Activated naive CD4-positive, alpha-beta T cell treated with anti-CD3 and anti-CD28 coated beads, Interleukin-2, amount 50 U/mL, for 72 hours (primary cell): ENCODE measurements at places on chromosomes 11 and 22.

DNA sequence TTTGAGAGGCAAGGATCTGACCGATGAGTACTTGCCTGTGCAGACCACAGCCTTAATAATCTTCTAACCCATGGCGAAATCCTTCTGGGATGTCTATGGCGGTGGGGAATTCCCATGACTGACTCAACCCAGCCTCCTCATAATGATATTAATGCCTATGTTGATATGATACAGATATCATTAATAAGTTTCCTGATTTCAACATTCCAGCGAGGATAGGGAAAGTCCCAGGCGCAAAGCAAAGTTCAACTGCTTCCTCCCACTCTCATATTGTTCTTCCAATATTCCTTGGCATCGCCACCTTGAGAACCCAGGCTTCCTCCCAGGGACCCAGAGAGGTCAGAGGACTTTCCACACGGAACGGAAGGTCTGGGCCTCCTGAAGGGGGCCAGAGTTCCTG is 110.3 kb upstream of the TMEM45B start:
- no peak for DNase-seq

GRCh38 chr11:109864151-109864661 is 229.0 kb upstream of the ZC3H12C start:
- DNase-seq: no peak

- DNase-seq: no peak
These were observed 76.8 kb upstream of the SHANK2 start for GRCh38 chr11:71329165-71329510.

DNA sequence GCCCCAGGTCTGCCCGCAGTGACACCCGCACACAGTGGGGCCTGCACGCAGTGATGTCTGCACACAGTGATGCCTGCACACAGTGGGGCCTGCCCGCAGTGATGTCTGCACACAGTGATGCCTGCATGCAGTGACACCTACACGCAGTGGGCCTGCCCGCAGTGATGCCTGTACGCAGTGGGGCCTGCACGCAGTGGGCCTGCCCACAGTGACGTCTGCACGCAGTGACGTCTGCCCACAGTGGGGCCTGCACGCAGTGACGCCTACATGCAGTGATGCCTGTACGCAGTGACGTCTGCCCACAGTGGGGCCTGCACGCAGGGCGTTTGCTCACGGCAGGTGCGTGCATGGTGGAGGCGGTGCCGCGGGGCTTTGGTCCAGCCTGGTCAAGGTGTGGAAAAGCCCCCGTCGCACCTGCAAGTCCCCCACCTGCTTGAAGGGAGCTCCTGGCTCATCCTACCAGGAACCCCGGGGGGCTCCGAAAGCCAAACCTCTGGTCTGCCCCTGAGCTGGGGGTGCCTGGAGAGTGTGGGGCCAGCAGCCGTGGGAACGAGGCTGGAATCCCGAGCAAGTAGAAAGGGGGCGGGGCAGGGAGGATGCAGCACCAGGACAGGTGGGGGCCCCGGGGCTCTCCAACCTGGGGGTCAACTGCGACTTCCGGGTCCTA is 8.9 kb upstream of the SYT8 start:
- no peak for DNase-seq

- no peak for DNase-seq
These were observed 607.9 kb downstream of the NTM start for GRCh38 chr11:131978351-131978750.

DNA sequence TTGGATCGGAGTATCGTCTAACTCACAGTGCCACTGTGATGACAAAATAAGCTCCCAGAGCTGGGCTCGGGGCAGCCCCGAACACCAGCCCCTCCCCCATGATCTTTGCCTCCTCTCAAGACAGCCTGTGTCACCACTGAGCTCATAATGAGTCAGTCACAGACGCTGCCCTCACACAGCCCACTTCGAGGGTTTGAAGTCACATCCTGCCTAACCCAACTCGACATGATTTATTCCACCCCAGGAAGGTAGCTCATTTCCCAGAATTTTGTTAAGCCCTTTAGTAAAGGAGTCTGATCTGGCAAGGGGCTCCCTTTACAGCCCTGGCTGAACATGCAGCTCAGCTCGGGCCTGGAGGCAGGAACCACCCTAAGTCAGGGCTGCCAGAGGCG is 22.8 kb downstream of the MYH9 start:
- peak; percentile 82 for DNase-seq

DNA sequence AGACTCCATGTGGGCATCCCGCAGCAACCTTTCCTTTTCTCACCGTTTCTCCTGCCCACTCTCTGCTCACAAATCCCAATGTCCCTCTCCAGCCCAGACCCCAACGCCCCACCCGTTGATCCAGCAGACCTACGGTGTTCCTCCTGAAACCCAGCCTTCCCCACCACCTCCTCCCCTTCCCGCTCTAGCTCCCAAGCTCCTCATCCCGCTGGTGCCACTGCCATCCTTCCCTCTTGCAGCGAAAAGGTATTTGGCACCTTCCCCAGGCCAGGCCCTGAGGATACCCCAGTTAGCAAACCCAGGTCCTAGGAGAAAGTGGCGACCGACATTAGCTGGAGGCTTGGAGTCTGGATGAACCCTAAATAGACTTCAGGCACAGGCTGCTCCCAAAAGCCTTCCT is 84.0 kb upstream of the RTL6 start:
- DNase-seq: no peak

GRCh38 chr22:28995551-28995950 is 66.1 kb downstream of the C22orf31 start:
- no peak for DNase-seq

- DNase-seq: peak; percentile 52
These were observed 4.0 kb upstream of the FTH1 start for GRCh38 chr11:61971248-61972111.

DNA sequence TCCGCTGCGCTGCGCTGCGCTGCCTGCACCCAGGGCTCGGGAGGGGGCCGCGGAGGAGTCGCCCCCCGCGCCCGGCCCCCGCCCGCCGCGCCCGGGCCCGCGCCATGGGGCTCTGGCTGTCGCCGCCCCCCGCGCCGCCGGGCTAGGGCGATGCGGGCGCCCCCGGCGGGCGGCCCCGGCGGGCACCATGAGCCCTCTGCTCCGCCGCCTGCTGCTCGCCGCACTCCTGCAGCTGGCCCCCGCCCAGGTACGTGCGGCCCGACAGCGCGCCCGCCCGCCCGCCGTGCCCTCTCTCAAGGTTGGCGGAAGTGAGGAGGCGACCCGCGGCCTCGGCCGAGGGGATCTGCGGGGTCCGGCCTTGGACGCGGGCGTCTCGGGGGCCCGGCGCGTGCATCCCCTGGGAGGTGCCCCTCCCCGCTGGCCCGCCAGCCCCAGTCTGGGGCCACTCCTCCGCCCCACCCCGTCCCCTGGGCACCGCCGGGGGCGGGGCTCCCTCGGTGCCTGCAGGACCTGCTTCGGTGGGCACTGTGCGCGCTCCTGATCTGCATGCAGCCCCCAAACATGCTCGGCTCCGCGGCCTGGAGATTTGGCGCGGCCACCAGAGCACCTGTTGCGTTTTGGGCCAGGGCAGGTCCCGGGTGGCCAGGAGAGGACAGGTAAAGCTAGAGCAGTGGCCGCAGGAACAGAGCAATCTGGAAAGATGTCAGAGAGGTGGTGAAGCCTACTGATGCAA is 429 bp downstream of the VEGFB start:
- peak; percentile 63 for DNase-seq

DNA sequence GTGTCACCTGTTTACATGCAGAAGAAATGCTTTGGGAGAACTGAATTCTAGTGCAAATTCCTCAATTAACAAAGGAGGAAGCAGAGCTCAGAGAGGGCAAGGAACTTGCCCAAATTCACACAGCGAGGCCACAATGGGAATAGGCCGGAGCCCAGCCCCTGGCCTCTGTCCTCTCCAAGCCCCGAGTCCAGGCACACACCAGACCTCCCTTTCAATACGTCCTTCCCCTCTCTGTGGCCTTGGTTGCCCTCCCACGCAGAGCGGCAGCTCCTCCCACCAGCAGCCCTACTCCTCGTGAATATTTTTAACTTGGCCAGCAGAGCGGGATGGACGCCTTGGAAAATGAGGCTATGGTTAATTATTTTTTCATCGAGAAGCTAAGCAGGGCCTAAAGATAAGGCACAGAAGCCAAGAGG is 1.6 kb upstream of the CARD10 start:
- DNase-seq: no peak

DNA sequence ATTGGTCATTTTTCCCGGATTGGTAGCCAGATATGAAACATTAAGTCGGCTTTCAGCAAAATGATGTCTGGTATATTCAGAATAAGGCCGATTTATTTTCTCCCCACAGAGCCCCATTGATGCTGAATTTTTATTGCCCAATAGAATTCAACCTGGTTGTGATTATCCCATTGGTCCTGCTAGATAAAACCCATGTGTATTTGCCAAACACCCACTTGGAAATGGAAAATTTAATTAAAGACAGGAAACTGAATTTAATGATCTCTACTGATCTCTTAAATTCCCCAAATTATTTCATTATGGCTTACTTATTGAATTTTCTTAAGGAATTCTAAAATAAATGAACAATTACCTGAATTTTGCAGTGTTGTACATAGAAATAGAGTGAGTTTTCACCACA is 609.8 kb downstream of the NTM start:
- no peak for DNase-seq

DNA sequence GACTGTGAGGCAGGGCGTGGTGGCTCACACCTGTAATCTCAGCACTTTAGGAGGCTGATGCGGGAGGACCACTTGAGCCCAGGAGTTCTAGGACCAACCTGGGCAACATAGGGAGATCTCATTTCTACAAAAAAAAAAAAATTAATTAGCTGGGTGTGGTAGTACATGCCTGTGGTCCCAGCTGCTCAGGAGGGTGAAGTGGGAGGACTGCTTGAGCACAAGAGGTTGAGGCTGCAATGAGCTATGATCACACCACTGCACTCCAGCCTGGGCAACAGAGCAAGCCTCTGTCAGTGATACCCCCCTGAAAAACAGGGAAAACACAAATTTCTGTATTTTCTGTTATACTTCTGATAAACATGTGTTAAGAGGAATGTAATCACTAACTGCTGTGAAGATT is 57.8 kb upstream of the ARHGAP32 start:
- no peak for DNase-seq

DNA sequence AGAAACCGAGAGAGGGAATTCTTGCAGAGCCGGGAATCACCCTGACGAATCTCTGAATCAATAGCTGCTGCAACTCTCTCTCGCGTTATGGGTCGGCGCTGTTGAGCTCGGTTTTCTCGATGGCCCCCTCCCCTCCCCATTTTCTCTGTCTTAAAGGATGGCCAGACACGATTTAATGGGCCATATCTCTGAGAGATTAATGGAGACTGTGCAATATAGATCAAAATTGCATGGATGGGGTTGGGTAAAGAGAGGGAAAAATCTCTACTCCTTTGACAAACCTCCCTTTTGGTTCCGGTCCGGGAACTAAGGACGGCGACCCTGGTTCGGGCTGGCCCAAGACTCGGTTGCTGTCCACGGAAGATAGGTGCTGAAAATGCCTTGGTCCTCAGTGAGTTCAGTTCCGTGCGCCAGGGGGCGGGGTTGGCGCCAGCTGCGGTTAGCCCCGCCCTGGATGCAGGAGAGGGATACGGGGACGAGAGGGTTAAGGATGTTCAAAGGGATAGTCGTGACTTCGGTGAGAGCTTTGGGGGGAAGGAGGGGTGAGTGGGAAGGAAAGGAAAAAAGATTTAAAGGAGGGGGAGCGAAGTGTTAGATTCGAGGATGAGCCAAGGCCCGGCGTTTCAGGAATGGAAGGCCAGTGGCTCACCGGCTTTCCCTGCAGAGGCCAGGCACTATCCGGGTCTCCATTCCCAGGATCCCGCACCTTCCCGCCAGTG is 103.6 kb upstream of the HSD17B12 start:
- DNase-seq: no peak

DNA sequence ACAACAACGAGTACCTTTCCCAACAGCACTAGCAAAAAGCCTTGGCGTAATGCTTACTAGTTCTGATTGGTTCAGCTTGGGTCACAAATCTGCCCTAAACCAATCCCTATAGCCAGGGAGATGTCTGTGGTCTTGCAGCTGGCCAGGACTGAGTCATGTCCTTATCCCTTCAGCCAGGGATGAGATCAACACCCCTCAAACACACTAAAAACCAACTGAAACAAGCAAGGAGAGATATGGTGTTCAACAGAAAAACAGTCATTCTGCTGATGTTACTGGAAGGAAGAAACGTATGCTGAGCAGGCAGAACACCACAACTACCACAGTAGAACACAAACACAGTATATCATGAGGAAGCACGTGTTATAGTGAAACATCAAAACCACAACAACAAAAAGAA is 375.6 kb downstream of the LARGE1 start:
- DNase-seq: no peak

GRCh38 chr22:29737251-29738117 is 17.7 kb downstream of the CABP7 start:
- no peak for DNase-seq

DNA sequence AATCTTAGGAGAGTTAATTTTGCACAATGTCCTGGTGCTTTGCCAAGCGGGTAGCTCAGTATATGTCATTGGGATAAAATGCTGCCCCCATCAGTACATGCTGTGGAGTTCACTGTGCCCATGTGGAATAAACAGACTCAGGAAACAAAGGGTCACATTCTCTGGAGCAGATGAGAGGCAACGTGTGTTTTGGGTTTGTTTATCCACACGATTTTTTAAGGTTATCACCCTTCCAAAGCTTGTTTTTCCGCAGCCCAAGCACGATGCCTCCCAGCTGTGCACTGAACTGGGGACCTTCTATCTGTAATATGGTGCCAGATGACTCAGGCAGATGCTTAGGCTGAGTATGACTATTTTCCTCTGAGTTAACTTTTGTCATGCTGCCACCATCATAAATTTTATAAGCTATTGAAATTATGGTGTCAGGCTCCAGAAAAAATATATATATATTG is 6.5 kb downstream of the OR4D6 start:
- DNase-seq: no peak
